ENCODE measurements at places on chromosomes 11 and 22.

GRCh38 chr11:6170226-6170625, at the start of gene OR52B2:
Gene OR52B2 (minus strand): TSS chr11:6170326. CDS start chr11:6170326, 0 bp downstream.
- DNase-seq: no peak

DNA sequence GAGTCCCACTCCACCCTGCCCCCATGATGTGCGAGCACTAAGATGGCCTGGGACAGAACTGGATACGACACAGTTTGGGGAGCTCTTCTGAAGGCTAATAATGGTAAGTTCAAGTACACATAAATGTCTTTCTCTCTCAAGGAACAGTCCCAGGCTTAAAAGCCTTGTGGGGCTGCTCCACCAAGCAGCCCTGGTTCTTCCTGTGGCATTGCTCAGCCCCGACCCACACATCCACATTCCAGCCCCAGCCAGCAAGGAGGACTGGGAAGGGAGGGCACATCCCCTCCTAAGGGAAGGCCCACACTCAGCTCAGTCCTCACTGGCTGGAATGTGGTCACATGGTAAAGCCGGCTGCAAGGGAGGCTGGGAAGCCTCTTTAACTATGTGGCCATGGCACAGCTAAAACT, 13.3 kb upstream of the MB start:
- DNase-seq: peak; percentile 71

DNA sequence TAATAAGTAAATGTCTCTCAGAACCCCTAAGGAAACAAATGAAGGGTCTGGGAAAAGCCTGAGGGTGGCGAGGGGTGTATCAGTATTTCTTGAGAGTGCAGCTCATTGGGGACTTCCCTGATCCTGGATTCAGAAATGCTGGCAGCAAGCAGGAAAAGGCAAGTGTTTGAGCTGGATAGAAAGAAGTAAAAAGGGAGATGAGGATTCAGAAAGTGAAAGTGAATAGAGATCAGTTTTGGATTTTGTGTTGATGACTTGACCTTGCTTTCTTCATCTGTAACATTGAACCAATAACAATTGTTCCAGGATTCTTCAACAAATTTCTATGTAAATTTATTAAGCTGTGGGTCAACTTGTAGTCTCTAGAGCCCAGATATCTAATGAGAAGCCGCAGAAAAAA, 66.9 kb upstream of the CTSC start:
- DNase-seq: no peak

GRCh38 chr11:47503227-47503626, 49.7 kb downstream of the CELF1 start:
- no peak for DNase-seq

- no peak for DNase-seq
Observed at GRCh38 chr22:31532060-31532459, 35.7 kb downstream of the SFI1 start.

Measured in posterior vena cava (tissue), 2 donors.